ENCODE measurements at places on chromosomes 1 and 21.

GRCh38 chr1:99268021-99268420 lies 3.7 kb downstream of the PLPPR4 start:
- DNase-seq: no peak

GRCh38 chr1:181655756-181656155 lies 172.4 kb downstream of the CACNA1E start:
- no peak for DNase-seq

GRCh38 chr1:197096137-197096536 lies 29.1 kb upstream of the F13B start:
- DNase-seq: no peak

DNA sequence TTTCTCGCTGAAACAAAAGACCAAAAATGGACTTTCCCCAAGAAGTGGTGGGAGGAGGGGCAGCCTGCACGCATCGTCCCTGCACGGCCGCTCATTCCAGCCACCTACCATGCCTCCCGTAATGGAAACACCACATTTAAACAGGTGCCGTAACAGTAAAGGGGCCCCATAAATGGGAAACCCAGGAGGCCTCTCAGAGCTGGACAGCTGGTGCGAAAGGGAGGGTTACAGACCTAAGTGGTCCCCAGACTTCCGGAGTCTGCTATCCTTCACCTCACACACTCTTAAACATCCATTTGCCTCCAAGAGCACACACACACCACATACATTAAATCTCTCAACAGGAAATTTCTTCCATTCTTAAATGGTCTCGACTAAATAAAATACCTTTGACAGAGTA lies 120.7 kb upstream of the SOD1 start:
- no peak for DNase-seq

GRCh38 chr21:14752345-14752909 lies 206.3 kb upstream of the SAMSN1 start:
- no peak for DNase-seq

GRCh38 chr1:42657981-42658876 lies at the start of gene PPIH:
Gene PPIH (plus strand): TSS chr1:42658423. CDS start chr1:42658447, 24 bp downstream.
- no peak for DNase-seq

- no peak for DNase-seq
Measured at GRCh38 chr1:246617156-246617555, 50.9 kb downstream of the CNST start.

Data from vagina (tissue), 2 donors.